ENCODE measurements at places on chromosomes 7 and 10. TPM values are rescaled to one million over a fixed set of nuclear protein-coding genes. Genes with fewer than 3 reads are reported as not detected.

GRCh38 chr10:45313264-45313873 lies 2.0 kb downstream of the OR13A1 start:
- DNase-seq = no peak

DNA sequence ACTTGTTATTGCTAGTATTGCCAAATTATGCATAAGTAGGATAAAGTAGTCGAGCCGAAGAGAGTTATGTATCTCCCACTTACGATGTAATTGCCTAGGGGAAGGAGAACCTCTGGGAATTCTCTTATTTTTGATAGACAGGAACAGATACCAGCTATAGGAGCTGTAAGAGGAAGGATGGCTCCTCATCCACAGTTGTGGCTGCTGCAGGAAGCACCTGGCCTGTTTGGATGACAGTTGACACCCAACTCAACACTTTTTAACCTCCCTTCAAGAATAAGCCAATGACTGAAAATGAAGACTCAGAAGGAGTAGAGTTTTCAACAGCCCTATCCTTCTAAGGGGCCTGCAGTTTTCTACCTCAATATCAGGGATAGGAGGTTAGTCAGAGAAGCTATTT lies 6.3 kb downstream of the DYDC1 start:
- DNase-seq = no peak

- DNase-seq = peak; percentile 16
Measured at GRCh38 chr7:103573479-103574058, 127.6 kb upstream of the SLC26A5 start.

GRCh38 chr10:120949609-120950031 lies 98.5 kb downstream of the WDR11 start:
- no peak for DNase-seq

ACSL5 gene
- polyA plus RNA-seq = 5.7 TPM

DNA sequence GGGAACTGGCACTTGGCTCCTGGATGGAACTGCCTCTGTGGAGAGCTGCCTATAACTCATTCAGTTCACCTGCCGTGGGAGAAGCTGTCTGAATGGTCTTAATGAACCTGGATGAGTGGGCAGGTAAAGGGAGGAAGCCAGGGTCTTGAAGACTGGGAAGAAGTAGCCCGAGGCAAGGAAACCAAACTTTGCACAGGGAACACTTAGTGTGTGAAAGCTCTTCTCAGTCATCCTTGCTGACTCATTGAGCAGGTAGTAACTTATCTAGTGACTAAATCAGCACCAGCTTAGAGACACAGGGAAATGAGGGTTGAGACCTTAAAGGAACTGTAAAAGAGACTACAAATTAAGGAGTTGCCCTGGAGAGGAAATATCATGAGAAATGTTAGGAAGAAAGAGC lies 9.9 kb downstream of the LRRC4 start:
- no peak for DNase-seq

C10orf105 gene
- polyA plus RNA-seq = 0.18 TPM

DNA sequence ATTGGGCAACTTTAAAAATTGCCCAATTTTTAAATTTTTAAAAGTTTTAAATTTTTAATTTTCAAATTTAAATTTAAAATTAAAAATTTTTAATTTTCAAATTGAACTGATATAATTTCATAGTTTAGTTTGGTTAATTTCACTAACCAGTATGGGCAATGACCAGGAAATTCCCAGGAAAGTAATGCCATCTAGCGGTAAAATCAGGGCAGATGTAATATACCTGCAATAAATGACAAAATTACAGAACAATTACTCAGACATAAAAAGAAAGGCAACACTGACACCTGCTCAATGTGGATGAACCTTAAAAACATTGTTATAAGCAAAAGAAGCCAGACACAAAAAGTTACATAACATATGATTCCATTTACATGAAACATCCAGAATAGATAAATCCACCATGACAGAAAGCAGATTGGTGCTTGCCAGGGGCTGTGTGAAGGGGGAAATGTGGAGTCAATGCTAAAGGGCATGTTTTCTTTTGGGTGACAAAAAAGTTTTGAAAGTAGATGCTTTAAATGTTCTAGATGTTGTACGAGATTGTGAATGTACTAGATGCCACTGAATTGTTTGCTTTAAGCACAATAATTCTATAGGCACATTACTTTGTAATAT lies 28.6 kb upstream of the SLC16A12 start:
- DNase-seq = no peak

OR2A7 gene
- polyA plus RNA-seq = 3.9 TPM

DNA sequence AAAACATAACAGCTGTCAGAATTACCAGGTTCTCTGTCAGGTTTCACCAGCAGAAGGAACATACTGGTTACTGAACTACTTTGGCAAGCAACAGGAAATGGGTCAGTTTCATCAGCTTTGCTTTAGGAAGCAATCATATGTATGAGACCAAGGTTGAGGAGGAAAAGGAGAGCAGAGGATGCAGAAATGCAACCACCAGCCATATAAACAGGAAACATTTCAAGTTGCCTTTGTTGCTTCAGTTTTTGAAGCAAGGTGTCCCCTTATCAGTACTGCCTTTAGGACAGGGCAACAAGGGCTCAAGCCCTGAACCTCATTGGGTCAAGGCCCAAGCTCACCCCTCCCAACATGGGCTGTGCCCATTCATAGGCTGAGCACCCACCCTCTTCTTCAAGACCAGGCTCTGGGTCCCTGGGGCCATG lies 10.2 kb downstream of the HIPK2 start:
- DNase-seq = no peak

DNA sequence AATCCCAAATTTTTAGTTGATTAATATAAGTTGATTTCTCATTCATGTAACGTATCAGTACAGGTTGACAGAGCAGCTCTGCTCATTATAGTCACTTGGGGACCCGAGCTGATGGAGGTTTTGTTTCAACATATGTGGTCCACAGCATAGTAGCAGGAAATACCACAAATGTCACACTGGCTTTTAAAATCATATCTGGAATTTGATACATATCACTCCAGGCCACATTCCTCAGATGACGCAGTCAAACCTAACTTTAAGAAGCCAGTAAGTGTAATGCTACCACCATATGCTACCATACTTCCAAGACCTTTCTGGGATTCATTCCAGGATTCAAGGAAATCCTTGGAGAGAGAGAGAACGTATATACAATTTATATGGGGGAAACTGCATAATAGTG lies 156.3 kb downstream of the PHF14 start:
- no peak for DNase-seq

DNA sequence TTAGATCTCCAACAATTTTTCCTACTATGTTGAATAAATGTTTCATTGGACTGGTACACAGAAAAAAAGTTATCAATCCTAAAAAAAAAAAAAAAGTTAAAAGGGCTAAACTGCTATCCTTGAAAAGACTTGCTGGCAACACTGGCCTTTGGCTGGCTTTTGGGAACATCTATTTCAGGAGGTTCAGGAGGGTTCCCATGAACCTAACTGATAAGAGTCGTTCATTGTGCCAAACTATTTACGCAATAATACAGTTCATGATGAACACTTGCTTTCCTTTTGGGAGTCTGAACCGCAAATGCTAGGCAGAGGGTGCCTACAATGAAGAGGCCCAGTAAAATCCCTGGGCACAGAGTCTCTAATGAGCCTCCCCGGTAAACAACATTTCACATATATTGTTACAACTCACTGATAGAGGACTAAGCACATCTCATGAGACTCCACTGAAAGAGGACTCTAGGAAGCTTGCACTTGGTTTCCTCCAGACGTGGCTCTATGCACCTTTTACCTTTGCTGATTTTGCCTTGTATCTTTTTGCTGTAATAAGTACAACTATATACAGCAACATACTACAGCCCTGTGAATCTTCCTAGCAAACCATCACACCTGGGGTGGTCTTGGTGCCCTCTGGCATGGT lies 45.0 kb downstream of the ZFAND4 start:
- DNase-seq = no peak

DNA sequence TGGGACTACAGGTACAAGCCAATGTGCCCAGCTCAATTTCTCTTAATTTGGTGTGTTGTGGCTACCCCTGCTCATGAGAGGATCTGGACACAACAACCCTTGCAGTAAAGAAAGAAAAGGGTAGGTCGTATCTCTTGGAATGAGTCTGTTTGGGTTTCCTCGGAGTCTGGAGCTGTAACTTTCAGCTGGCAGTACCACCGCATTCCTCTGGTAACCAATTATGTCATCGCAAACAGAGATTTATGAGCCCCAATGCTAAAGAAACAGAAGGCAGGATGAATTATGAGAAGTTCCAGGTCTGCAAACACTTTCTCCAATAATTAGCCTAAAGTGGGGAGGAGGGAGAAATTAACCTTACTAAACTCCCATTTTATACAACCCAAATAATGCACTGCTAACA lies 186.6 kb upstream of the NRP1 start:
- no peak for DNase-seq

DNA sequence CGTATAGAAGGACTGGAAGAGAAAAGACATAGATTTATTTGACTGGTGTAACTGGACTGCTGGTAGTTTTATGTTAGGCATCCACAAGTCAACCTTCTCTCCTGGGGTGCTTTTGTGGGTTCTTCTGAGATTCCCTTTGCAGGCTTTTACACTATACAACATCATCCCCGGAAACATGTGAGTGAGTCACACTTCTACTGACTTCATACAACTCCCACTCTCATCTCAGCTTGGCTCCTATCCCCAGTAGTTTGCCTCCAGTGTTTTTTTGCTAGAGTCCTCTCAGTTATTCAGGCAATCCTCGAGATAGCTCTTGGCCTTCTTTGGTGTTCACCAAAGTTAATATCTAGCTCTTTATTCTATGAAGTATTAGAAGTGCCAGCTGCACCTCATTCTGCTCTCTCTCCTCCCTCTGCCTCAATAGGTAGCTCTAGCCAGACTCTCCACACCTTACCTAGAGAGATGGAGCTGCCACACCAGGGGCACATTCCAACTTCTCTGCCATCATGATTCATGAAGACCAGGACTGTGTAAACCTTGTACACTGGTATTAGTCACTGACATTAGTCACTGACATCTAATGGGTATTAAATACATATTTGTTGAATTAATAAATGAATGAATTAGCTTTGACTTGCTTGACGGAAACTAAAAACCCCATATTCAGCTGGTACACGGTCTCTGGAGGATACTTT lies 281.9 kb downstream of the PPP1R3A start:
- no peak for DNase-seq

MYH16 gene
- polyA plus RNA-seq = 0.17 TPM

DNA sequence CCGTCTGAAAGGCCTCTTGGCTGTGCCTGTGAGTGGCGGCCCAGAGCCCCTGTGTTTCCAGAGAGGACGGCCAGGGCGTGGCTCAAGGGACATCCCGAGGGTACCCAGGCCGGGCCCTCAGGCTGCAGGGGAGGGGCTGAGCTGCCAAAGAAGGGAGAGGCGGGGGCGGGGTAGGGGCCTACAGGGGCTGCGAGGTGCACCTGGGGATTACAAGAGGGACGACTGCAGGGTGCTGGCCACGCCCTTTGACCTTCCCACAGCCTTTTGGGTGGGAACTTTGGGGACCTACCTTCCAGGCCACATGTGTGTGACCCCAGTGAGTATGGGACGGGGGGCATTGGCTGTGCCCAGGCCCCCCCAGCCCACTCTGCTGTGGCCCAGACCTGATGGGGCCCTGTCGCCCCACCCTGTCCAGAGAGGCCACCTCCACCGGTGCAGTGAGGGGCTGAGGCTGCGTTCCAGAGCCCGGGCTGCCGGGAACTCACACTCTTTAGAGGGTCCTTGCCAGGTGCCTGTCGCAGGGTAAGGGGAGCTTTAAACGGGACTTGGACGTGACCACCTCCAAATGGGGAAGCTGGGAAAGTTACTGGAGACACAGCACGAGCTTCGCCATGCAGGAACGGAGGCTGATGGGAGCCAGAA lies 19.0 kb upstream of the NKX6-2 start:
- DNase-seq = no peak

GRCh38 chr10:130956251-130956650 lies 355.3 kb downstream of the TCERG1L start:
- no peak for DNase-seq

- no peak for DNase-seq
Measured at GRCh38 chr10:43202224-43202656, 64.0 kb downstream of the CSGALNACT2 start.

NUTM2B gene
- polyA plus RNA-seq = 1.9 TPM
